NCI-H748 treated with DMSO at 0.1 percent for 48 hours (cell line): ENCODE measurements at places on chromosomes 7 and 10.

GRCh38 chr7:26186364-26187311 lies 13.9 kb downstream of the HNRNPA2B1 start:
- DNase-seq: no peak

DNA sequence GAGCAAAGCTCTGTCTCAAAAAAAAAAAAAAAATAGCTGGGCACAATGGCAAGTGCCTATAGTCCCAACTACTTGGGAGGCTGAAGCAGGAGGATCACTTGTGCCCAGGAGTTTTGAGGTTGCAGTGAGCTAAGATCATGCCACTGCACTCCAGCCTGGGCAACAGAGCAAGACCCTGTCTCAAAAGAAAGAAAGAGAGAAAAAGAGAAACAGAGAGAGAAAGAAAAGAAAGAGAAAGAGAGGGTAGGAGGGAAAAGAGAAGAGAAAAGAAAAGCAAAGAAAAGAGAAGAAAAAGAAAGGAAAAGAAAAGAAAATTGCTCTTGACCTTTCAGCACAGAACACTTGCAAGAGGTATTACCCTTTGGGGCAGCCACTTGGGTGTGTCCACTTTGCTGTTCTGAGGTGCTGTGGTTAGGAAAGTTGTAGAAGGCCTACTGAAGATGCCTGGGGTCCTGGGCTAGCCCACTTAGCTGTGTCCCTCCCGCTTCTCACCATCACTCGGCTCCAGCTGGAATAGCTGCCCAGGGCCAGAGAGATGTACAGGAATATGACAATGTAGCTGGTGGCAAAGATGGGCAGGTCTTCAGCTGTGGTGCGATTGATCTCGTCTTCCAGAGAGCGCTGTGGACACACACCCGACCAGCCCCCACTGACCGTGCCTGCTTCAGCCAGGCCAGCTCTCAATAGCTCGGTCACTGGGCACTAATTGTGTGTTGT lies 5.6 kb downstream of the NPC1L1 start:
- DNase-seq: no peak

DNA sequence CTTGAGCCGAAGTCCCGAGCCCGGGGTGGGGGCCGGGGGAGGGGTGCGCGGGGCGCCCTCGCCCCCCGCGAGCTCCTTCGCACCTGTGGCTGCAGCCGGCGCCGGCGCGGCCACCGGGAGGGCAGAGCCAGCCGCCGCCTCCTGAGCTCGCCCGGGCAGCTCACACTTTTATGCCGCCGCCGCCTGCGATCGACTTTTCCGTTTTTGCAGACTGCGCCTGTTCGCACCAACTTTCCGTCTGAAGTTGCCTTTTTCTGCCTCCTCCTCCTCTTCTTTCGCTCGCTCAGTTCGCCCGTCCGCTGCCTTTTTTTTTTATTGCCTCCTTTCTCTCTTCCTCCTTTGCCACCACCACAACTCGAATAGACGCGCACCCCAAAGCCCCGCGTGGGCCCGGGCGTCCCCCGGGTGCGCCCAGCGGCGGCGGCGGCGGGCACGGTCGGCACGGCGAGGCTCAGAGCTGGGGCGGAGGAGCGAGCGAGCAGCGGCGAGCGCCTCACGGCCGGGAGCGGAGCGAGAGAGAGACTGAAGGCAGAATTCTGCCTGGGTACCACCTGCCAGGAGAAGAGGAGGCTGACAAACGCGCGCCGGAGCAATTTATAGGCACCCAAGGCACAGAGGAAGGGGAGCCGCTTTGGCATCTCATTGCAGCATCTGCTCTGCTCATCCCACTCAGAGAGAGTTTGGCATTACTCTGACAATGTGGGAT lies at the start of gene C1QL3:
C1QL3 (minus strand) TSS at position 569 of the 706 bp plus-strand sequence. CDS start 814 bp downstream, outside the sequence.
- DNase-seq: no peak

GRCh38 chr7:139255290-139255689 lies 24.3 kb downstream of the UBN2 start:
- no peak for DNase-seq

DNA sequence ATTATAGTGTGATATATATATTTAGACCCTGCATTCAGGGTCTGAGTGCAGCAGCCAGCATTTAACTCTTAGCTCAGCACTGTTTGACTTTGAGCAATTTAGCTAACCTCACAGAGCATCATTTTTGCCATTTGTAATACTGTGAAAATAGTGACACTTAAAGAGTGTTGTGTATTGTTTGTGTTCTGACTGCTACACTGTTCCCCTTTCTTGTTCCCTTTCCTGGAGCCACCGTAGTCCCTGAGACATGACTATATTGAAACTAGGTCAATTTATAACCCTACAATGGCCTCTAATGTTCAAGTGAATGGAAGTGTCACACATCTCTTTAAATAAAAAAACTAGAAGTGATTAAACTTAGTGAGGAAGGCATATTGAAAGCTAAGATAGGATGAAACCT lies 20.3 kb upstream of the CD36 start:
- DNase-seq: no peak

GRCh38 chr10:100529475-100530298 lies at the start of gene NDUFB8:
NDUFB8 (minus strand) TSS chr10:100529871; CDS start chr10:100529851, 20 bp downstream.
- peak; percentile 31 for DNase-seq

DNA sequence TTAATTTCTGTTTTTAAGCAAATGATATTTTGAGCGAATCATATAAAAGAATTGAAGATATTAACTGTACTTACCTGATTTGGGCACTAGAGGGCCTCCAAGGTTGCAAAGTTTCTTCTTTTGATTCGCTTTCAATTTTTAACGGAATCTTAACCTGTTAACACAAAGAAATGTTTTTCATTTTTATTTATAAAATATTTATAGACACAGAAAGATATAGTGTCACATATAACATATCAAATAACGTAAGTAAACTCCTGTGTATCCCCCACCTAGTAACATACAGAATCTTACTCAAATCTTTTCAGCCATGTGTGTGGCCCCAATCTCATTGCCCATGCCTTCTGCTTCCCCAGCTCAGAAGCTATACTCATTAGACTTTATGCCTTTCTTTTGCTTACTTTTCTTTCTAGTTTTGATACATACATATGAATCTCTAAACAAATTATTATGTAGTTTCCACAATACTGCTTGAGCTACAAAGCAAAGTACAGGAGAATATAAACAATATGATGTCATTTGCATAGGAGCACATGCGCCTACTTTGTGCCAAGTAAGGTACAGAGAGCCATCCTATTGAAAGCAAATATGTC lies 49.5 kb upstream of the ZPBP start:
- DNase-seq: peak; percentile 30

- DNase-seq: no peak
These were observed 4.9 kb upstream of the ADIRF start for GRCh38 chr10:86963341-86963919.

GRCh38 chr10:24503461-24504320 lies 220.0 kb downstream of the ARHGAP21 start:
- no peak for DNase-seq
